Pancreas (tissue), 10 donors: ENCODE measurements at places on chromosomes 1 and 21.

DNA sequence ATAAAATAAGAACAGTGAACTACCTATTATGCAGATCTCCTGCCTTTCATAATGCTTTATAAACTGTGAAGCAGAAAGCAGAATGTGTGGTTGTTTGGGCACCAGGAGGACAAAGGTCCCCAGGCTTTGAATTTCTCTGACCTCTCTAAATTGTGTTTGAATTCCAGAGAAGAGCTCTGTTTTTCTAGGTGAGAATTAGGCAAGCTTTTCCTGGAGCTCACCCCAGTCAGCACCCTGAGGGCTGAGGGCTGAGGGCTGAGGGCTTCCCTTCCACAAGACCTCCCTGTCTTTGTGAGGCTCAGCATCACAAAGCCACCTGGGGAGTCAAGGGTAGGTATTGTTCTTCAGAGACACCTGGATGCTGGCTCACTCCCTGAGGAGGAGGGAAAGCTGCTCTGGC, 45.5 kb upstream of the LRIG2 start:
- DNase-seq, result no peak

- no peak for DNase-seq
Measured at GRCh38 chr1:30295674-30296073, 427.7 kb downstream of the MATN1 start.

DNA sequence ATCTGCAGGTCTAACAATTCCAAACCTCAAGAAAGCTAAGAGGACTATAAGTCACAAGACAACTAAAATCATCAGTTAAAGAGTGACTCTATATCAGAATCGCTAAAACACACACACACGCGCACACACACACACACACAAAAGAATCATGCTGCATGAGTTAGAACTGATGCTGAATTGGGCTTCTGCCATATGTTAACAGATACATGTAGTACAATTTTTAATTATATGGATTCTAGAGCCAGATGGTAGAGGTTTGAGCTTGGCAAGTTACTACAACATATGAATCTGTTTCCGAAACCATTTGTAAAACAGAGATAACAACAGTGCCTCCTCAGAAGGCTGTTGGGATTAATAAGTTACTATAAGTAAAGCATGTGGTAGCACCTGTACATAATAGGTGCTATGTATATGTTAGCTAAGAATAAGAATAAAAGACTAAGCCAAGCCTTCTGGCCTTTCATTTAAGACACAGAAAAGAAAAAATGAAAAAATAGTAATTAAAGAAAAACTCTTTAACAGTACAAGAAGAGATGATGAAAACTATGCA, 17.9 kb downstream of the EPRS1 start:
- no peak for DNase-seq

- DNase-seq, result no peak
Measured at GRCh38 chr1:193753038-193753756, 566.8 kb upstream of the B3GALT2 start.

GRCh38 chr1:184771190-184771691, 16.6 kb upstream of the EDEM3 start:
- DNase-seq, result no peak

DNA sequence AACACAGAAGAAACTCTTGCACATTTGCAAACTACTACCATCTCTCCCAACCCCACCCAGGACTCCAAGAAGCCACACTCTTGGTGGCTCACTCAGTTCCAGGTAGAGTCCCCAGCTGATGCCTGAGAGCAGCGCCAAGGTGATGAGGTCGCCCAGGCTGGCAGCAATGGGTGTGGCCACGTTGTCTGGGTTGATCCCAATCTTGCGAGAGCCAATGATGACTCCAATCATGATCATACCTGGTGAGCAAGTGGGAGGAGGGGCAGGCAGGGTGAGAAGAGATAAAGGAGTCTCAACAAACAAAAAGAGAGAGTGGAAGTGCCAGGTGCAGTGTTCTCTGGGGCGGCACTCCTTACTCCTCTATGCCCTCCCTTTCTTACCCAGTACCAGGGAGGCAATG, 14.4 kb downstream of the SLC41A1 start:
- DNase-seq, result no peak
